GOT3 (cell line): ENCODE measurements at places on chromosomes 6 and 20.

DNA sequence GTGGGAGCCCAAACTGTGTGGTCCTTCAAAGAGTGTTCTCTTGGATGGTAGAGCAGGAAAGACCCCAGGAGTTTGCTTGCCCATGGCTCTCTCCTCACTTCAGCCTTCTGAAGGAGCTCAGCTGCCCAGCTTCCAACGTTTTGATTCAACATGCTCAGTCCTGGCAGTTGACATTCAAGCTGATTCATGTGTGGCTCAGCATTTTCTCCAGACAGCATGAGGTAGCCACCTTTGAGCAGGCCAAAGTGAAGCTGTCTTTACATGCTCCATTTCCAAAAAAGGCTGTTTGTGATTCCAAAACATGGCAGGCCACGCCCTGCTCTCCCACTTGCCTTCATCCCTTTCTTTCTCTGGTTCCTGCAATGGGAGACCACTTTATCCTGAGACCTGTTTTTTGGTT, 280.2 kb downstream of the TBC1D7 start:
- no peak for DNase-seq

DNA sequence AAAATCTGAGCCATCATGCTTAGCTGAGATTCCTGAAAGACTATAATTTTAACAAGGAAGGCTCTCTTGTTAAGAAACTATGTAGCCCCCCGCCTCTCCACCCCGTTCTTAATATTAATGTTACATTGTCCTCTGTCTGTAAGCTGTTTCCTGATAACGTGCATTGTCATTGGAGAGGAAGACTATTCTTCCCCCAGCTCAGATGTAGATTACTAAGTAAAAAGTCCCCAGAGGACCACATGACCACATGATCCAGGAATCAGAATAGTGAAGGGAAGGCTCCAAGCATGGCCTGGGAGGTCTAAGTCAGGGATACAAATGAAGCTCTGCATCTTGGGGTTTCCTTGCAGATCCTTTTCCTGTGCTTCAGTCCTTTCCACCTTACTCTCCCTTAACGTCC, 106.4 kb downstream of the JARID2 start:
- no peak for DNase-seq

DNA sequence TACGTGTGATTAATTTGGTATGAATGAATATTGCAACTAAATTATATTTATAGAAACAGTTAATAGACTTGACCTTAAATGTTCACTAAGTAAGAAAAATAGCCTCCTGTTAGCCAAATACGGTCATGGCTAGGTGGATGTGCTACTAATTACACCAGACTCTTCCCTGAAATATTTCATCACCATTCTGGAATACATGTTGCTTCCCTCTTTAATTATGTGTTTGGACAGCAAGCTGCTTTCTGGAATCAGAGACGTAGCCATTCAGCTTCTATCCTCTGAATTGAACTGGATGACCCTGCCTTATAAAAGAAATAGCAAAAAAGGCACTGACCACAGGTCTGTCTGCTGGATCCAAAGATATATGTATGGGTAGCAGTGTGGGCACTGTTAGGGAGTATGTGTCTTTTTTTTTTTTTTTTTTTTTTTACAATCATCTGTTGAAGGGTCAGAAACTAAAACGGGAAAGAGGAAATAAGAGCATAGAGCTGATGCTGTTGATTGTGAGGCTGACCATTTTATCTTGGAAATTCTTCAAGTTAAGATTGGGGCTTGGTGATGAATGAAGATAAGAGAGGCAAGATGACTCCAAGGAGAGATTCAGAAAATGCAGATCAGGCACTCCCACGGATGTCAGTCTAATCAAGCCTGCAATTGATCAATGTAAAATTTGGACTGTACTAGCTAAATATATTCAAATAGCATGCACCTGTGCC, 283.2 kb upstream of the HSF2 start:
- DNase-seq, result no peak

GRCh38 chr20:10961651-10962288, 288.0 kb upstream of the JAG1 start:
- DNase-seq, result no peak

GRCh38 chr6:168272415-168273325, 46.9 kb downstream of the DACT2 start:
- no peak for DNase-seq

DNA sequence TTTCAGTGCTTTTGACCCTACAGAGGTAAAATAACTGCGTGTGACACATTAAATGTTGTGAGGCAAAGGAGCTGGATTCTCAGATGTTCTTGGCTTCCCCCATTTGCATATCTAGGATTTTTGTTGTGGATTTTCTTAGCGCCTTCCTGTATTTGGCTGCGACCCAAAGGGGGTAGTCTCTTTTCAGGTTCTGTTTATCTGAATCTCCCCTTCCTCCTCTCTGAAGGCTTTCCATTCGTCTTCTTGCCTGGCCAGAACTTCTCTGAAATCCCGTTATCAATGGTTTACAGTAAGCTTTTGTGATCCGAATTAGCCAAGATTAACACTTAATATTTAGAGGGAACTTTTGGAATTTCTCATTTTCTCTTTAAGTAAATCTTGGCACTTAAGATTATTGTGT, 60.8 kb downstream of the ADGRB3 start:
- no peak for DNase-seq

- no peak for DNase-seq
These were observed 142.6 kb upstream of the HMGN3 start for GRCh38 chr6:79377047-79377446.

GRCh38 chr6:137290601-137291261, 71.5 kb upstream of the IFNGR1 start:
- DNase-seq, result no peak

GRCh38 chr20:47610247-47610944, 108.7 kb downstream of the NCOA3 start:
- no peak for DNase-seq

- no peak for DNase-seq
These were observed 150.4 kb upstream of the HMGN3 start for GRCh38 chr6:79384845-79385244.

DNA sequence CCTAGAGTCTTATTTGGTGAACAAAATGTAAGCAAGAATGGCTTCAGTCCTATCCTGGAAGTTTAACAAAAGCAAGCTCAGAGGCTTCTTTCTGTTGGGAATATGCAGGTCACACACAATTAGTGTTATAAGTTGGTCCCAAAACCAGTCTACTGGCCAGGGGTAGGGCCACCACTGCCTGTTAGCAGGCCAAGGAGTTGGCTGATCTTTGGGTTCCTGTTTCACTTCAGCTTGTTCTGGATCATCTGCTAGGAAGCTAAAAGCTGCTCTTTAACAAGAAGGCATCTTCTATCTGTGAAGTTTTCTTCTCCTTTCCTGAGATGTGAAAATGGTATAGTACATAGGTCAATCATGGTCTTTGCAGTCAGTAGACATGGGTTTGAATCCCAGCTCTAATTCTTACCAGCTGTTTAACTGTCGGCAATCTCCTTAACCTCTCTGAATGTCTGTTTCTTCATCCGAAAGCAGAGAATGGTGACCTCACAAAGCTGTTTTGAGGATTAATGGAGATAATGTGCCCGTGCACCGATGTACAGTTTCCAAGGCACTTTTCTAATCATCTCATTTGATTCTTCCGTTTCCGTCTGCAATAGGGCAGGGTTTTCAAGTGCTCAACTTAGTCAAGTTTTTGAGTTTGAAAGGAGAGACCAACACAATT, 271.2 kb upstream of the TAB2 start:
- no peak for DNase-seq

GRCh38 chr20:37516811-37517750, 4.0 kb upstream of the NNAT start:
- no peak for DNase-seq

GRCh38 chr20:62031462-62032092, 34.1 kb downstream of the TAF4 start:
- no peak for DNase-seq

DNA sequence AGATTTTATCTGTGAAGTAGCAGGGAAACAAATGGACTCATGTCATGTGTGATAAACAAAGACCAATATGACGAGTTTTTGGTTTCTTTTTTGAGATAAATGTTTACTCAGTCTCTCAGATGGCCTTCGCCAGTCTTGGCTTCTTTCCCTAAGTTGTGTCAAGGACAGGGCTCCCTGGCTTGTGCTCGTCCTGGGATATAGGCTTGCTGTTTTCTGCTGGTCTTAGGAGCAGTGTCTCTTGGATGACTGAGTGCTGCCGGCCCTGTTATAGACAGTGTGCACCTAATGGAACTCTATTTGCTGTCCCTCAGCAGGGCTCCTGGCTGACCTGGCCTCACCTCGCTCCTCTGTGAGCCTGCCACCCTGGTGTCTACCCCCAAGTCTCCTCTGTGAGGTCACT, 324.1 kb upstream of the SYNCRIP start:
- no peak for DNase-seq

- no peak for DNase-seq
These were observed 31.4 kb downstream of the TMEM181 start for GRCh38 chr6:158591134-158591809.

- no peak for DNase-seq
These were observed 10.7 kb downstream of the HLA-A start for GRCh38 chr6:29953001-29953441.

DNA sequence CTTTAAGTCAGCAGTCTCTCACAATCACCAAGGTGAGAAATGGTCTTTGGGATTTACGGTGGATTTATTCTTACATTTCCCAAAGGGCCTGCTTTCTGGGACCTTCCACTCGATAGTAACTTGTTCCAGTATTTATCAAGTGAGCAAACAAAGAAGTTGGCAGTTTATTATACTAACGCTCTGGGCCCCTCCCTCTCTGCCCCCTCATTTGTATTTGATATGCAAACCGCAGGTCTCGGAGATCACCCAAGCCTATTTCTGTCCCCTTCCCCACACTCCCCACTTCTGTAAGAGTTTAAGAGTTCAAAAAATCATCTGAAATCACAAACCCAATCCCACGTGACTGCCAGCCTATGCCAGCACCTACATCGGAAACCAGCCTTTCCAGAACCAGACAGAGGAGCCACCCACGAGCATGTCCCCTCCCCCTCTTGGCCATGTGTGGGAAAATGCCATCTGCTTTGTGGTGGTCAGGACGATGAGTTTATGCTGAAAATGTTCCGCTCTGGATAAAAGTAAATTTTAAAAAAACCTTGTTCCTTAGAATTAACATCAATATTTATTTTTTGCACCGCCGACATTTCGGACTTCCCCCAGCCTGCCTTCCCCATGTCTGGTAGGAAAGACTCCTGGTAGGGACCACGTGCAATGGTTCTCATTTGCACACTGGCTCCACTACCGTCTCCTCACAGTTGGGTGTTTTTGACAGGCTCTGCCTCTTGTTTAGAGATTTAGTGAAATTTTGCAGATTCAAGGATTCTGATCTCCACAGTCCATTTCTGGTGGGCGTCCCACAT, 281.0 kb downstream of the TFAP2C start:
- DNase-seq, result no peak

GRCh38 chr6:141288947-141289346, 843.8 kb upstream of the GJE1 start:
- no peak for DNase-seq

DNA sequence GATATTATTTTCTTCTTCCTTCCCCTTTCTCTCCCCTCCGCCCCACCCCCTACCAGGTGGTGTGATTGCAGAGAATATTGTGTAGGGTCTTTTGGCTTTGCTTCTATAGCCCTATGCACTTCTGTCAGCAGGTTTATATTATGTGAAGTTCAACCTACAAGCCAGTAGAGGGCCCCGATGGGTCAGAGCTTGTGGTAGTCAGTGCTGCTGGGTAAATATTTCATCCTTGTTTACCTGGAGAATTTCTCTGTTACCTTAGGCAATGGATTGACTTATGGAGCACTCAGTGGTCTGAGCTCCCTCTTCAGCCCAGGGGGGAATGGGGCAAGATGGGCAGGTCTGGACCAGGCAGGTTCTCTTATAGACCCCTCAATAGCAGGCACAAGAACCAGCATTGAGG, 720.9 kb downstream of the GRIK2 start:
- DNase-seq, result no peak

- DNase-seq, result no peak
These were observed 5.6 kb downstream of the BIRC7 start for GRCh38 chr20:63241272-63241671.

- DNase-seq, result no peak
These were observed 1.1 kb downstream of the L3MBTL3 start for GRCh38 chr6:130019326-130020072.

DNA sequence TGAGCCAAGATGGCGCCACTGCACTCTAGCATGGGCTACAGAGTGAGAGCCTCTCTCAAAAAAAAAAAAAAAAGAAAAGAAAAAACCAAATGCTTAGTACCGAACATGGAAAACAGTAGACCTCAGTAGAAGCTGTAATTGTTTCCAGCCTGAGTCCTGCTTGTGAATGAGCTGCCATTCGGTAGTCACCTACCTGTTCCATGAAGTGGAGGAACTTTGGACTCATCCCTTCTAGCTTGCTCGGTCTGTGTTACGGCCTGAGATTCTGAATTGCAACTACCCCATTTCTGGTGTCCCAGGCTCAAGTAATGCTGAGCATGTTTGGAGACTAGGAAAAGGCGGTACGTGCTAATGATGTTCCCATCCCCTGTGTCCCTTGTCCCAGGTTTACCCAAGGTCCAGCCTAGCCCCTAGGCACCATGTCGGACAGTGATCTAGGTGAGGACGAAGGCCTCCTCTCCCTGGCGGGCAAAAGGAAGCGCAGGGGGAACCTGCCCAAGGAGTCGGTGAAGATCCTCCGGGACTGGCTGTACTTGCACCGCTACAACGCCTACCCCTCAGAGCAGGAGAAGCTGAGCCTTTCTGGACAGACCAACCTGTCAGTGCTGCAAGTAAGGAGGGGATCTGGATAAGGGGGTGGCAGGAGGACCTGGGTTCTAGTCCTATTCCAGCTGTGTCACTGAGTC, 5.1 kb downstream of the TGIF2 start:
- no peak for DNase-seq

DNA sequence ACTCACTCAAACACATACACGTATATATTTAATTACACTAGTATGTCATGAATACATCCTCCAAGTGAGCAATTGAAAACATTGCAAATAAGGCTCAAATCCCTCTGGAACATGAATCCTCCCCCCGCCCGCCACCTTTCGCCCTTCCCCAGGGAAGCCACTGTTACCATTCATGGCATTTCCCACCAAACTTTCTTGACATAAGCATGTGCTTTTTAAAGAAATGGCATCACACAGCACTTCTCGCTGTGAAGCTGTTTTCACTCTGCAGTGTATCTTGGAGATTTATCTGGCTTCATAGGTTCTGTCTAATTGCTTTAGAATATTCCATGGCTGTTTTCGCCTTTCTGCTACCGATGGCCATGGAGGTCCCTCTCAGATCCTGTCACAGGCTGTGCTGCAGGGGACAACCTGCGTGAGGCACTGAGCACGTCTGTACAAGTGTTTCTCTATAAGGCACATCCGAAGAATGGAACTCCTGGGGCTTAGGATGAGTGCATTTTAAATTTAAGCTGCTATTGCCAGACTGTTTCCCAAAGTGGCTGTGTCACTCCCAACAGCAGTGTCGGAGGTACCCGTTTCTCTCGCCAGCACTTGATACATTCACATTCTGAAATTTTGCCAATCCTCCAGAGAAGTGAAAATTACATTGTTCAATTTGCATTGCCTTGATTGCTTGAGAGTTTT, 22.2 kb upstream of the PHACTR3 start:
- no peak for DNase-seq

- no peak for DNase-seq
These were observed 53.7 kb upstream of the CHRNA4 start for GRCh38 chr20:63414720-63415430.
